Left lung (tissue), 14 donors: ENCODE measurements at places on chromosomes 2 and 18. TPM values are rescaled to one million over a fixed set of nuclear protein-coding genes. Genes with fewer than 3 reads are reported as not detected.

GRCh38 chr2:156563994-156564753 lies 128.0 kb downstream of the GPD2 start:
- DNase-seq, result no peak

DNA sequence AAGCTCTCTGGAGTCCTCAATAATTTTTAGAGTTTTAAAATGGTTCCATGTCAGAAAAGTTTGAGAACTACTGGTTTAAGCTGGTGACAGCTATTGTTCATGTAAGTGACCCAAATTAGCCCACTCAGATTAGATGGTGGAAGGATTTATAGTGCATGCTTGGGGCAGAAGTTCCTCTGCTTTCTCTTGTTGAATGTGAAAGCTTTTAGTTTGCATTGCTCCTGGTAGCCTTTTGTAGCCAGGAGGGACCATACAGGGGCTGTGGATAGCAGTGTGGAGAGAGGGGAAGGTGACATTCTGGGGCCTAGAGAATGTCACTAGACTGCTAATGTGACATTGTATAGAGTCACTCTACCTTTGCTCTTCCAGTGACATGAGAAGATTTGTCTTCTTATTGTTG lies 40.3 kb upstream of the IGFBP5 start:
- no peak for DNase-seq

GRCh38 chr18:7662866-7663265 lies 95.8 kb downstream of the PTPRM start:
- no peak for DNase-seq

- DNase-seq, result no peak
Observed at GRCh38 chr2:128370468-128371247, 52.0 kb upstream of the HS6ST1 start.

- no peak for DNase-seq
Observed at GRCh38 chr2:69547984-69548715, 95.4 kb downstream of the AAK1 start.

DNA sequence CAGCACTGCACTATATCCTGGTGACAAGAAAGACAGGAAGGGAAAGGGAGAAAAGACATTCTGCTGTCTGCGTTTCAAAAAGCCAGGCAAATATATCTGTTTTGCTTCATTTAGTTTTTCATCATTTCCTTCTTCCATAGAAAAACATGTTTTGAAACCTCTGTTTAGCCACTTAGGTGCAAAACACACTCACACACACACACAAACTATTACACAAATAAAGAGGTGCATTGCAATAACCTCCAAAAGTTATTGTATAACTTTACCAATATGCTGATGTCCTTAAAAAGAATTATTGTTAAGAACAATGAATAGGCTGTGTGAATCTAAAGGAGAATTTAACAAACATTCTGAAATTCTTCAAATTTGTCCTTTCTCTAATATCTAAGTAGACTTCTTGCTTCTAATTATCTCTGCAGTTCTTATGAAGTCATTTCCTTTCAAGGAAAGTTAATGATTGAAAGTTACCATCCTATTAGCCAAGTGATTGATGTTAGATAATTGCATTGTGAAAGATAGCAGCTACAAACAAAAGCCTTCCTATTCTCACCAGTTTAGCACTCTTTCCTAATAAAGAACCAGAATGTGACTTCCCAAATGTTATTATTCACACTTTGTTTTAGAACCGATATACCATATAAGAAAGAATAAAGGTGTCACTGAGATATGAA lies 516.7 kb downstream of the KCNJ3 start:
- no peak for DNase-seq

- DNase-seq, result no peak
Observed at GRCh38 chr18:41982942-41983660, 28.1 kb downstream of the PIK3C3 start.

- no peak for DNase-seq
Observed at GRCh38 chr2:140843186-140843585, 1287.6 kb downstream of the LRP1B start.

DNA sequence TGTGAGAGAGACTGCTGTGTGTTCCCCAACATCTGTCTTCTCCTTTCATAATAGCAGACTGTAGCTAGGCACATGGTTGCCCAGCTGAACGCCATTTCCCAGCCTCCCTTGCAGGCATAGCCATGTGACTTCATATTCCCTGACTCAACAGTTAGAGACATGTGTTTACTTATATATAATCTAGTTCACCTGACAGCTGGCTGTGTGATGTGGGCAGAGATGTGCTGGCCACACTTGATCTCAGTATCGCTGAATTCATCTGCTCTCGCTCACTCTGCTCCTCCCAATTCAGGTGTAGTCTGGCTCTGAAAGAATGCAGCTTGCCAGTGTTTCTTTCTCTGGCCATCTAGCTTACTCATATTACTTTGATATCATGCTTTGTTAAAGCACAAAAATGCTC lies 52.3 kb upstream of the SEC11C start:
- no peak for DNase-seq

DNA sequence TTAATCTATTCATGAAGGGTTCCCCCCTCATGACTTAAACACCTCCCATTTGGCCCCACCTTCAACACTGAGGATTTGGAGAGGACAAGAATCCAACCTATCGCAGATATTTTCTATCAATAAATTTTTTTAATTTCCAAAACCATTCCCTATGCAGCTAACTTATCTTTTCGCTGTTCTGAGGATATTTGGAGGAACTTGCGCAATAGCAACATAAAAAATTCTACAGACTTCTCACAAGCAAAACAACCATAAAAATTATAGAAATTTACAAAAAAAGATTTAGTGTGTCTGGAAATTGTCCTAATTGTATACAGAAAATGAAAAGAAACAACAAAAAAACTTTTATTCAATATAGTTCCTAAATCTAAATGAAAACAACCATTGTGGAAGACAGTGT lies 1472.7 kb upstream of the ZEB2 start:
- DNase-seq, result no peak

DNA sequence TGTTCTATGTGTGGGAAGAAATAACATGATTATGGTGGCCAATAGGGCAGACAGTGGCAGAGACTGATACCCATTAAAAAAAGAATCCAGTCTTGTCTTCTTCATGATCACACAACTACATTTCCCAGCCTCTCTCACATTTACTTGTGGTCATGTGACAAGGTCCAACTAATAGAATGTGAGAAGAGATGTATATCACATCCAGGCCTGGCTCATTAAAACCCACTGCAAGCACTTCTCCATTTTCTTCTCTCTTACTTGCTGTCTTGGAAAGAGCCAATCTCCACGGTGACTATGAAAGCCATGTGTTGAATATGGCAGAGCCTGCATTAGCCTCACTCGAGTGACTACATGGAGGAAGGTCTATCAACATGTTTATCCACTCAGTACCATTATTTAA lies 306.2 kb upstream of the ZEB2 start:
- DNase-seq, result no peak

- peak; percentile 60 for DNase-seq
Observed at GRCh38 chr18:78789850-78790249, 189.8 kb upstream of the SALL3 start.

DNA sequence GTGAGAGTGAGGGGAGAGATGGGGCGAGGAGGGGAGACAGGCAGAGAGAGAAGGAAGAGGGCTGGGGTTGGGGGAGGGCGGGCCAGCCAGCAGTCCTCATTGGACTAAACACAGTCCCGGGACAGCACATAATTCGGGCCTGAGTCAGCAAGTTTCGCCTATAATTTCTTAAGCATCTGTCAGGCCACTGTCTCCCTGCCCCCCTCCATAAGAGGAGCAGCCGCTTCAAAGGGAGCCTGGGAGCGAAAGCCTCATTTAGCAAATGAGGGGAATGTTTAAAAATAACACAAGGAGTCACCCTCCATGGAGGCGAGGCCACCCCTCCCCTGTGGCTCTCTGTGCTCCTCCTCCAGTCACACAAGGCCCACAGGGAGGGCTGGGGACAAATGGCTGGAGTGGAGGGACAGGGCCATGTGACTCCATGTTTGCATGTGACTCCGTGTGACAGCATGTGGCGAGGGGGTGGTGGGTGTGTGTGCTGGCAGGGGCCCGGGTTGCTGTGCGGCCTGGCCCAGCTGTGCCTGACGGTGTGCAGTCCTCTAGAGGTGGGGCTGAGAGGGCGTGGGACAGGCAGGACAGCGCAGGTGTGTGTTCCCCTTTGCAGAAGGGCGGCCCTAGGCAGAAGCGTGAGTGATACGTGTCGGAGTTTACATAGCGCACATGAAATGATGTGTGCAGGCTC lies 162.4 kb downstream of the CELF4 start:
- DNase-seq, result peak; percentile 81

DNA sequence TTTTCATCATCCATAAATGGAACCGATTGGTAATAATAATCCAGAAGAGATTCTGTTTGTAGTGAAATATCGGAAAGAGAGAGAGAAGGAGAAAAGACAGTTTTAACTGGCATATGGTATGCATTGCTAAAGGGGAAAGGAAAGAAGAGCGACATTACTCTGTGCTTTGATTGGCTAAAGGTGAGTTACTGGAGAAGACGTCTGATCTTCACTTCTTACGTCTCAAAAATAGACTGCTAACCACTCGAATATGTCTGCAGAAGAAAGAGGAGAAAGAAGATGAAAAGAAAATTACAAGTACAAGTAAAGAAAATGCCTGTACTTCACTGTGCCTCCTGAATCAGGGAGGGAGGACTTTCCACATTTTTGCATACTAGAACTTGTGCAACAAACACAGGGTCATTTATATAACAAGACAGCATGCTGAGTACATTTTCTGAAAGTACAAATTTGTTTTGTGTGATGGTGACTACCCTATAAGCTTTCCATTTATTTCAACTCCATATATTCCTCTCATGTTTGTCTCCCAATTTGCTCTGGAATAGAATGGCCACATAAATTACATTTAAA lies 787.2 kb downstream of the RNF144A start:
- DNase-seq, result no peak

DNA sequence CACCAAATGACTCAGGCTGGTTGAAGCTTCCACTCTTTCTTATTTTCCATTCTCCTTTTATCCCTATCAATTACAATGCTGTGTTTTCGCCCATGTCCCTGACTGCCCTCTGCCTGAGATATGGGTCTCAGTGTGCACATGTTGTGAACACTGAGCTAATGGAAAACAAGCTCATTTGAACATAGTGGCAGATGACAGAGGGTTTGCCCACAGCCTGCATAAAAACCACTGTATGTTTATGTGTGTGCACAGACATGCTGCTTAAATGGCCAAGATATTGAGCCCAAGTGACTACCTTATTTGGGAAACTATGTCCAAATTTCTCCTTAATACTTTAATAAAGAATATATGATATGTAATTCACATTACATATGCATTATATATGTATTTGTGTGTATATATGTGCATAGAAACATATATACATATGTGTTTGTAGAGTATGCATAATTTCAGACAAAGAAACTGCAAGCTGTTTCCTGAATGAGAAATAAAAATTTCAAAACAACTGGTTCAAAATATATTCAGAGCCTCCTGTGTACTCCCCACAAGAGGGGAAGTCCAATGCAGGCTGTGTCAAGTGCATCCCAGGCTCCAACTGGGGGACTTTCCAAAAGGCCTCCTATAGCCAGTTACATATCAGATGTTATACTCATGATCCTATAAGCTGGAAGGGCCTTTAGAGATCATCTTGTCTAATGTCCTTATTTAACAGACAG lies 92.7 kb upstream of the CD302 start:
- no peak for DNase-seq

DNA sequence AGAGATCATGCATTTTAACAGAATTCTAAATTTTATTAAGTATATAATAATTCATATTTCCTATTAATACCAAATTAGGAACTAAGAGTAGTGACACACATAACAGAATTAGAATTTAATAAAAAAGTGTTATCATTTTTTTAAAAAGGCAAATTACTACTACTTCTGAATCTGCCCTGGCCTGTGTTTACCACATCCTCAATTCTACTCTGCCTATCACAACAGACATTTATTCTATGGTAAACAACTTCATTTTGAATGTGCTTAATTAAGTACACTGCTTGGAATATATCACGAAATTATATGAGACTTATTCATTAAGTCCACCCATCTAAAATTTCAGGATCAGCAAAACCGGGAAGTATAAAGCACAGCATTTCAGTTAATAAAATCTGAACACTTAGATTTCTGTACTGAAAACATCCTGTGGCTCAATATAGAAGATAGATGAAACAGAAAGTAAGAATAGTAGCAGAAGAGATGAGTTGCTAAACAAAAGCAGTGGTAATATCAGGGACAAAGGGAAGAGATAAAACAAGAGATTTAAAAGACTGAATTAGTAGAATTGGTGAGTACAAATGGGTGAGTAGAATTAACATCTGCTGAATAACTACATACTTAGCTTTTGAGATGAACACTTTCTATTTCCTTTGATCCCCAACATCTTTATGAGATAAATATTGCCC lies 3.7 kb downstream of the SMC6 start:
- DNase-seq, result no peak

- no peak for DNase-seq
Observed at GRCh38 chr2:215324811-215325210, 13.0 kb downstream of the ATIC start.

DNA sequence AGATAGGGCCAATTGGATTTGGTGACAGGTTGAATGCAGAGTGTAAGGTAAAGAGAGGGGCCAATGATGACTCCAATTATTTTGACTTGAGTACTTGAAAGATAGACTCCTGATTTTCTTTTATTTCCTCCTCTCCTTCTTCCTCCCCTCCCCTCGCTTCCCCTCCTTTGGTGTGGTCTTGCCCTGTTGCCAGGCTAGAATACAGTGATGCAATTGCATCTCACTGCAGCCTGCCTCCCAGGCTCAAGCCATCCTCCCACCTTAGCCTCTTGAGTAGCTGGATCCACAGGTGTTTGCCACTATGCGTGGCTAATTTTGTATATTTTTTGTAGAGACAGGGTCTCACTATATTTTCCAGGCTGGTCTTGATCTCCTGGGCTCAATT lies 2.3 kb downstream of the DGUOK start:
- DNase-seq, result no peak

GRCh38 chr2:79876430-79876829 lies 363.6 kb downstream of the CTNNA2 start:
- no peak for DNase-seq

DNA sequence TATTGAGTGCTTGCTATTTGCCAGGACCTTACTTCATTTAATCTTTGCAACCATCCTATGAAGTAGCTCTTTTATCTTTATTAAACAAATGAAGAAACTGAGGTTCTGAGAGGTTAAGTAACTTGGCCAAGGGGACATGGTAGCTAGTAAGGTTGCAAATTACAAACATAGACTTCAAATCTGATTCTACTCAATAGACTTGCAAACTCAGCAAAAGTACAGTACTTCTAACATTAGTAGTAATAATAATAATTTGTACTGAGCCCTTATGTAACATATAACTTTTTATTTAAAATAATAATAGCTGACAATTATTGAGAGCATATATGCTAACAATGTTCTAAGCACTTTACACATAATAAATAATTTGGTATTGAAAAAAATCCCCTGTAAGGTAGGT lies 255.7 kb upstream of the ATP5MC3 start:
- no peak for DNase-seq

- no peak for DNase-seq
Observed at GRCh38 chr2:111162718-111163331, 42.1 kb downstream of the BCL2L11 start.

The PRKCE gene
- 43.8 TPM for total RNA-seq

The KCNIP3 gene
- 3.2 TPM for total RNA-seq

The SLC14A1 gene
- total RNA-seq, result 1.6 TPM

The SKOR2 gene
- not detected for total RNA-seq

The SLC8A1 gene
- total RNA-seq, result 39.7 TPM

The IL36A gene
- not detected for total RNA-seq

The ANKRD23 gene
- 3.3 TPM for total RNA-seq

The HOXD1 gene
- total RNA-seq, result 1.9 TPM

The IL1RL1 gene
- 72.2 TPM for total RNA-seq

The RFTN2 gene
- 4.5 TPM for total RNA-seq

The SCYGR4 gene
- total RNA-seq, result not detected

The NPPC gene
- not detected for total RNA-seq
